ENCODE measurements at places on chromosomes 4 and X.

DNA sequence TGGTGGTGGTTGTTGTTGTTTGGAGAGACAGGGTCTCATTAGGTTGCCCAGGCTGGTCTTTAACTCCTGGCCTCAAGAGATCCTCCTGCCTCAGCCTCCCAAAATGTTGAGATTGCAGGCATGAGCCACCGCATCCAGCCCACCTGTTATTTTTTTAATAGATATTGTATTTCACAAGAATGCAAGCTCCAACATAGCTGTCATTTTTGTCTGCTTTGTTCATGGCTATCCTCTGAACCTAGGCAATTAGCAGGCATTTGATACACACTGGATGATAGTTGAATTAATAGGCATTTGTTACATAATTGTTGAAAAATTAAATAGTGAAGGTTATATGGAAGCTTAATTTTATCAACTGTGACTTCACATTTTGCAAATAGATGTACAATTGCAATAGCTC lies 64.7 kb downstream of the BANK1 start:
- no peak for DNase-seq

DNA sequence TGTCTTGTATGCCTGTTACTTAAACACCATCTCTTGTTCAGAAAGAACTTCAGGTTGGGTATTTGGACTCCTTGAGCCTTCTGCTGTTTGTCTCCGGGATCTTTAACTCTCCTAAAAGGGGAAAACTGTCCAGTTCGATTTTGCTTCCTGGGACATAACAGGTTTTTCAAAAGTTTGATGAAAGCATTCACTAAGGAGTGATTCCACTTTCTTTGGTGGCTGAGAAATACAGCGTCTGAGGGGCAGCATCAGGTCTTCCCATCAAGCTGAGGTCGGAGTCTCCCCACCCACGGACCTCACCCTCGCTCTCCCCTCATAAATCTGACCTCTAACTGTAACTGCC lies 1.4 kb downstream of the AFAP1 start:
- DNase-seq, result no peak

DNA sequence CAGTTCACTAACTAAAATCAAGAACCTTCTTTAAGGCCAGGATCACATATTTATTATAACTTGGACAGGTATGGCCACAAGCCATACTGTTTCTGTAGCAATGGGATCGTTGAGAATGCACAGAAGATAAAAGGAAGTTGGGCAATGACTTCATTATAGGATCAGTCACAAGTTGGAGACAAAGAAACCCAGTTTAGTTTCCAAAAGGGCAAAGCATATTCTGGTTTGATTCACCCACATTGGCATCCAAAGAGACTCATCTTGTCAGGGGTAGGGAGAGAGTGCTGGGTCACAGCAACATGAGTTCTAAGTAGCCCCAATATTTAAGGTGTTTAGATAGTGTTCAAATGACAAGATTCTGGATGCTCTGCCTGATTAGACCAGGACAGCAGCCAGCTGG lies 317.1 kb upstream of the GALNT7 start:
- DNase-seq, result no peak

DNA sequence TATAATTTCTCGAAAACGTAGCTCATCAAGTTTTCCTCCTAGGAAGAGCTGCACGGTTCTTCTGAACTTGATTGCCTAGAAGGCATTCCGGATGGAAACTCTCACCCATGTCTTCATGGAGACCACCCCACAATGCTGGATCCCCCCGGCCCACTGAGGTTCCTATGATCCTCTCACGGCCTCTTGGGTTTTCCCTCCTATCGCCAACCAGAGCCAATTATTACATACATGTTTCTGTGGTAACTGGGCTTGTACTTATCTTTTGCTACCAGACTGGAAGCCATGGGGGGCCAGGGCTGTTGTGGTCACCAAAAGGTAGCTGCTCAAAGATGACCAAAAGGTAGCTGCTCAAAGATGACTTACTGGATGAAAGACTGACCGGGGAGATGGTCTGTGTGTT lies 131.5 kb downstream of the AFAP1 start:
- no peak for DNase-seq

DNA sequence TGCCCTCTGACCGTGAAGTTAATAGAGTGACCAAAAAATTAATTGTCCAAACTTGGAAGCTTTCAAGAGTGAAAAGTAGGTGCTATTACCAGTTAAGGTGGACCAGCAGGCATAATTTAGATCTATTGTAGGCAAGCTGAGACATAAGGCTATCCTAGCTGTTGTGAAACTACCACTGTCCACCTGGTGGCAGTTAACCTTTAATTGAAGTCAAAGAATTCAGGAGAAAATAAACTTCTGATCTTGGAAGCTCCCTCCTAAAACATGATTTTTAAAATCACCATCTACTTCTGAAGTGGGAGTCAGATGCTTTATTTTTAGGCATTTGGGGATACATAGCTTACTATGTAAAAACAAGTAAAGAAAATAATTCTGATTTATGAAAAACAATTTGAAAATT lies 636.3 kb upstream of the HTR2C start:
- DNase-seq, result no peak

DNA sequence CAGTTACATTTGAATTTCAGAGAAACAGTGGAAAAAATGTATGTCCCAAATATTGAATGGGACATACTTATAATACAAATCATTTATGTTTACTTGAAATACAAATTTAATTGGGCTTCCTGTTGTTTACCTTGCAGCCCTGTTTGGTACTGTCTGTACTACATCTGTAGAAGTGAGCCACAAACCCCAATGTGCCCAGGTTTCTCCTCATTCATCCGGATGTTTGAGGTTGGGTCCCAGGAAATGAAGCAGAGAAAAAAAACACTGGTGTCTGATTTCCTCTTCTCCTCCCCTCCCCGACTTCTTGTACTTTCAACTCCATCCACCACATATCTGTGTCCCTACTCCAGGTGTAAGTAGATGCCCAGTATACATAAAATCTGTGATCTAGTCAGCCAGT lies 27.1 kb upstream of the SCRG1 start:
- no peak for DNase-seq

- no peak for DNase-seq
Measured at GRCh38 chr4:15040916-15041463, 38.7 kb downstream of the CPEB2 start.

DNA sequence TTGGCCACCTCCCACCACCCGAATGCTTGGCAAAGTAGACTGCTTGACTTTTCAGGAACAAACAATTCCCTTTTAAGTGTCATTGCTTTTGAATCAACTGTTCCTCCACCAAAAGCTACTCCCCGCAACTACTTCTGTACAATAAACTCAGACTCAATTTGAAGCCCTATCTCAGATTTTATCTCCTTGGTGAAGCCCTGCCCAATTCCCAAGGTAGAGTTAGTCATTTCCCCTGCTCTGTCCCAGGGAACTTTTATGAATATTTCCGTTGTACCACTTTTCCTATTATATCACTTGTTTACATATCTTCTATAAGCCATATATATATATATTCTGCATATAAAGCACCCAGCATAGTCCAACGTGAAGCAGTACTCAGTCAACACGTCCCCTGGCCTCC lies 102.8 kb downstream of the C4orf51 start:
- no peak for DNase-seq

GRCh38 chr4:48748949-48749596 lies 31.0 kb downstream of the FRYL start:
- no peak for DNase-seq

DNA sequence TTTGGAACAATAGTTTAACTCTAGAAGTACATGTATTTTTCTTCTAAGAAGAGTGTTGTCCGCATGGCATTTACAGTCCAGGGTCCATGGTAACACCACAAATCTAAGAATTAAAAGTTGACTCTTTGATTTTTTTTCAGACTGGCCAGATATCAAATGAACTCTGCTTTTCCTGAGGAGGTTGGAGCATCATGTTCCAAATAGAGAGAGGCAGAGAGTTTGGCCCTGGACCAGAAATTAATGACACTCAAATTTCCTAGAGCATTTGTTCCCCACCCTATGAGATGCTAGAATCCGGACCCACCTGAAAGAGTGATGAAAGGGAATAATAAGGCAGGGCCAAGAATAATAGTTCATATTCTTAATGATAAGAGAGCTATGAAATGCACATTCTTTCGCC lies 47.0 kb upstream of the NAP1L5 start:
- DNase-seq, result no peak

GRCh38 chr4:30281986-30282385 lies 438.2 kb upstream of the PCDH7 start:
- no peak for DNase-seq

GRCh38 chr4:19999276-19999675 lies 252.4 kb upstream of the SLIT2 start:
- no peak for DNase-seq

DNA sequence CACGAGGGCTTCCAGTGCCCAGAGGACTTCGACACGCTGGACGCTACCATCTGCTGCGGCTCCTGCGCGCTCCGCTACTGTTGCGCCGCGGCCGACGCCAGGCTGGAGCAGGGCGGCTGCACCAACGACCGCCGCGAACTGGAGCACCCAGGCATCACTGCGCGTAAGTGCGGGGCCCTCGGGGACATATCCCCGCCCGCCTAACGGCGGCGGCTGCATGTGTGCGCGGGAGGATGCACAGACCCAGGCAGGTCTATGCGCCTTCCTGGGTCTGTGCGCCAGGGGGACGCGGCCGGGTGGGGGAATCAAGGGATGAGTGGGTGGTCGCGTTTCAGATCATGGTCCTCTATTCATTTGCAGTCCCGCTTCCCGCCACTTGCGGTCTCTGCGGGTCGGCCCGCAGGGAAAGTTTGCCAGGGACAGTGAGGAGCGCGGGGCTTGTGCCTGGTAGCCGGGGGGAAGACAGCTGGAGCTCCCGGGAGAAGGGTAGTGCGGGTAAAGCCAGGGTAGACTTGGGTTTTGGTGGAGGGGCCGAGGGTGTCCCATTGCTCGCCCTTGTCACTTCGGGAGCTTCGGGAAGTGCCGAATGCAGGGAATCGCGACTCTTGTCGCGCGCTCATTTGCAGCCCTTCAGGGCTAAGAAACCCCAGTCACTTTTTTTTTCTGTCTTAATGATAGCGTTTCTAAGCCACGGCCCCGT lies 1.0 kb downstream of the SHISA3 start:
- no peak for DNase-seq

- peak; percentile 24 for DNase-seq
Measured at GRCh38 chr4:5446595-5447226, 261.6 kb downstream of the EVC2 start.

DNA sequence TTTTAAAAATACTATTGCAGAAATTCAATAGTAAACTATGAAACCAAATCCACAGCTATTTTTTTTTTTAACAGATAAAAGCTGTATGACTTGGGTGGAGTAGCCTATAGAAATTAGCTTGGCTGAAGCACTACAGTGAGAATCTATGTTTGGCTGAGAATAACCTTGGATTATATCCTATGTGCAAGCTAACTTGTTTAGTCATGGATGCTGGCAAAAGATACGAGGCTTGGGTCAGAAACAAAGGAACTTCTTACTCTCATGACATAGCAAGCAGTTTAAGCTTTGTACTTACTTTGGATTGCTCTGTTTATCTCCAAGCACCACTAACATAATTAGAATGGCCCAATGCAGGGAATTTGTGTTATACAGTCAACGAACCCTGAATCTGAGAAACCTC lies 119.2 kb upstream of the GRID2 start:
- no peak for DNase-seq

DNA sequence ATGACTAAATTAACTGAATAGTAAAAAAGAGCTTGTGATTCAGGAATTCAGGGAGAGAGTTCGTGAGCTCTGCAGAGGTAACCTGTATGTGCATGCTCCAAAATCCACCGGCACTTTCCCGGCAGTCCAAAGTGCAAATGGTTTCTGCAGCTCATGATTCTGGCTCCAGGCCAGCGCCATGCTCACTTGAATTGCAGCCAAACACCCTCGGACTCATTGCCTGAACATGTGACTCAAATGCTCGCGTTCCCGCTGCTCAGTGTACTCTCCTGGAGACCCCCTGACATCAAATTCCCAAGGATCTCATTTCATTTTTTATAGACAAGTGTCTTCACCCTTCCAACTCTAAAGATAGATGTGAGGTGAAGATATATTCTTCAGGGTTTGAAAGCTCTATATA lies 44.1 kb upstream of the SH3RF1 start:
- DNase-seq, result peak; percentile 84

- DNase-seq, result no peak
Measured at GRCh38 chr4:109588176-109588575, 28.1 kb downstream of the MCUB start.

- no peak for DNase-seq
Measured at GRCh38 chr4:23268072-23268771, 575.5 kb downstream of the GBA3 start.

- no peak for DNase-seq
Measured at GRCh38 chr4:84907145-84907544, 59.3 kb downstream of the WDFY3 start.

DNA sequence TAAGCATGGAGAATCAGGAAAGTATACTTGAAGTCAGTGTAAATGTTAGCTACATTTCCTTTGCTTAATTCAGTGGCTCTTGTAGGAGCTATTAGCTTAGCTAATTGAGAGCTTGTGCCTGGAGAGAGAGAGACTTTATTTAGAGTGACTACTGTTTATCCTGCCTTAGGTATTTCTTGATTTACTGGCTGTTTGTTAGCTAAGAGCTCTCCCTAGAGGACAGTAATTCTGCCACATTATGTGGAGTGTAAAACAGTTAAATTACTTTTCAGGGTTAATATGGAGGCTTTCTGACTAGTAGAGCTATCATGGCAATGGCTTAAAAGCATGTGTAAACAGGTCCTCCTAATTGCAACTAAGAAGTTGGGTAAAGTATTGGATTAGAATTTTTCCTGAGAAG lies 306.5 kb upstream of the TECRL start:
- DNase-seq, result no peak
